ENCODE measurements at places on chromosomes 7 and 10.

DNA sequence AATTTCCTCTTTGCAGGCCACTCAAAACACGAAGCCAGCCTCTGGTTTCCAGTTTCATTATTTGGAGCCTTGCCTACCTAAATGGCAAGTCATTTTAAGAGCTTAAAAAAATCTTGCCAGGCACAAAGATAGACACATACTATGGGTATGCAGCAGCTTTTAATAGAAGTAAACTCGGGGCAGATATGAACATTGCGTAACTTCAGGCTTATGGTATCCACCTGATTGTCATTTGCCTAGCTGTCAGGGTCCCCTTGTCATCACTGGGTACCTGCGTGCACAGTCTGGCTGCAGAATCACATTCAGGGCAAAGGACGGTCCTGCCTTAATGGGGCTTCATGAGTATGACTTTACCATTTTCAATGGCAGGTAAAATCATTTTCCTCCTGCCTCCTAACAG is 466.1 kb upstream of the NRP1 start:
- DNase-seq, result no peak

GRCh38 chr7:33157781-33158180 is 28.4 kb downstream of the BBS9 start:
- no peak for DNase-seq

GRCh38 chr10:132563485-132564248 is 26.1 kb downstream of the INPP5A start:
- no peak for DNase-seq

- no peak for DNase-seq
These were observed 148.7 kb upstream of the MKI67 start for GRCh38 chr10:128274938-128275337.

DNA sequence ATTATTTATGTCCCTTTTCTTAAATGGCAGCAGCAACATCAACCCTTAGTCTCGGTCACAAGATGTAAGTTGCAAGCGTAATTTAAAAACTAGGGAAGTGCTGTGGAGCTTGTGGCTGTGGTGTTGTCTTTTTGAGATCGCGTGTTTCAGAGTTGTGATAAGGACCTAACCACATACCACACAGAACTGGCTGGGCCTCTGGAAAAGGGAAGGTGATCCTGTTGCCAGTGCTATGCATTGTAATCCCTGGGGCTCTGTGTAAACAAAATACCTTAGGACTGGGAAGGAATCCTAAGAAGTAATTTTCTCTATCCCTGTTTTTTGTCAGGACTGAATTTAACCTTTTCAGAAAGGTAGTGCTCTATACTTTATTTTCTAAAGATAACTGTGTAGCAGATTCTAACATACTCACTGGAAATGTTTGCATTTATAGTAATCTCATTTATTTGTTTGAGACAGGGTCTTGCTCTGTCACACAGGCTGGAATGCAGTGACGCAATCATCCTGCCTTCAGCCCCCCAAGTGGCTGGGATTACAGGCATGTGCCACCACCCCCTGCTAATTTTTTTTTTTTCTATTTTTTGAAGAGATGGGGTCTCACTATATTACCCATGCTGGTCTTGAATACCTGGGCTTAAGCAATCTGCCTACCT is 60.4 kb downstream of the INPP5F start:
- no peak for DNase-seq

- no peak for DNase-seq
These were observed 653 bp upstream of the ADRB1 start for GRCh38 chr10:114042895-114043531.

- DNase-seq, result no peak
These were observed 3.3 kb upstream of the CYP51A1 start for GRCh38 chr7:92137557-92137956.

GRCh38 chr7:127654404-127655394 is 2.7 kb downstream of the SND1 start:
- no peak for DNase-seq
